ENCODE measurements at places on chromosomes 13 and 19.
A peak's percentile ranks its signal among the peaks of the same experiment; 100 is the strongest.

- peak; percentile 27 for DNase-seq
These were observed 13.2 kb downstream of the NCAN start for GRCh38 chr19:19224852-19225494.

- DNase-seq = no peak
These were observed 5.0 kb downstream of the LMNB2 start for GRCh38 chr19:2451741-2452140.

- DNase-seq = no peak
These were observed 4.3 kb downstream of the NANOS3 start for GRCh38 chr19:13881251-13881691.

- DNase-seq = no peak
These were observed 22.1 kb downstream of the FBN3 start for GRCh38 chr19:8127311-8127710.

DNA sequence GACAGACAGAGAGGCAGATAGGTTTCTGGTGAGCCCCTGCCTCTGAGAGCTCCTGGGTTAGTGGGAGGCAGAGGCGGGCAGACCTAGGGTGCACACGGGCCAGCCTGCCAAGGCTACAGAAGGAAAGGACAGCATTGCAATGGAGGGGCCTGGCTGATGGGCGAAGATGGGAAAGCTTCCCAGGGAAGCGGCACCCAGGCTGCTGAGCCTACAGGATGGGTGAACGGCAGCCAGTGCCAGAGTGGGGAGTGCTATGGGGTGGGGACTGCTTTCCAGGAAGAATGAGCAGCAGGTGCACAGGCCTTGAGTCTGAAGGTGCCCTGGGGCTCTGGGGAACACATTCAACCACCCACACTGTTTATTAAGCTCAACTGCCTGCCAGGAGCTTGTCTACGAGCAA is 702 bp upstream of the MAG start:
- no peak for DNase-seq

DNA sequence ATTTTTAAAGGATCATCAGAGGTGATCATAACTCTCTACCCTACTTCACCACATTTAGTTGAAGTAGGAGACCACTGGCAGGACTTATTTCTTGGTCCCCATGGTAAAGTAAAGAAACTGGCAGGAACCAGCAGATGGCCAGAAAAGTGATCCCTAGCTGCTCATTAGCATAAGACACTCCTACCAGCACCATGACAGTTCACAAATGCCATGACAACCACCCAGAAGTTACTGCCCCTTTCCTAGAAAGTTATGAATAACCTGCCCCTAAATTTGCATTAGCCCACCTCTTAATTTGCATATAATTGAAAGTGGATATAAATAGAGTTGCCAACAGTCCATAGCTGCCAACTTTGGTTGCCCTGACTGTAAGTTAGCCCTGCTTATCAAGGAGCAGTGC is 18.4 kb upstream of the RUBCNL start:
- no peak for DNase-seq

DNA sequence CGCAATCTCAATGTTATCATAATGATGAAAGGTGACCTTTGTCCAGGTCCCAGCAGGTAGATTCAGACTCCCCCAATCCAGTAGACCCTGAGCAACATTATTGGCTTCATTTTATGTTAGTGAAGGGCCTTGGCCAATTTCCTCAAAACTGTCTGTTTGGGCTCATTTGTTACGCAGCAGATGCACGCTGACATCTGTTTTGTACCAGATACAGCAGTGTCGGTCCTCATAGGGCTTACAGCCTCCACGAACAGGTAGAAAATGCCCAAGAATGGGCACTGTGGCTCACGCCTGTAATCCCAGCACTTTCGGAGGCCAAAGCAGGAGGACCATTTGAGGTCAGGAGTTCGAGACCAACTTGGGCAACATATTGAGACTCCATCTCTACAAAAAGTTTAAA is 13.1 kb upstream of the NMRK2 start:
- DNase-seq = no peak

DNA sequence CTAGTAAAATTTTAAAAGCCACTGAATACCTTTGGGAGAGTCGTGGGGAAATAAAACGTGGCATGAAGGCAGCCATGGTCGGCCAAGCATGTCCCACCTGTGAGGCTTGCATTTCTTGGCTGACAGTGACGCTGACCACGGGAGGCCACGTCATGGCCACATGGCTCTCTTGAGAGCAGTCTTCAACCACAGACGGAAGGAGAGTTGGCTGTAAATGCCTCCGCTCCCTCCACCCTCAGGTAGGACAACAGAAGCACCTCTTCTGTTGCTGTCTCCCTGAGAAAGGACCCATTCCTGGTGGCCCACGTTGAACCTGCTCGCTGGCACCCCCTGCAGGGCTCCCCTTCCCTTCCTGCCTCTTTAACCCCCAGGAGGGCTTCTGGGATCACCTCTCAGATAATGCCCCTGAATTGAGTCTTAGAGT is 10.6 kb upstream of the LRRC25 start:
- peak; percentile 30 for DNase-seq

Measured in kidney glomerular epithelial cell (primary cell).